ENCODE measurements at places on chromosomes 5 and 9. TPM values are rescaled to one million over a fixed set of nuclear protein-coding genes. Genes with fewer than 3 reads are reported as not detected.

DNA sequence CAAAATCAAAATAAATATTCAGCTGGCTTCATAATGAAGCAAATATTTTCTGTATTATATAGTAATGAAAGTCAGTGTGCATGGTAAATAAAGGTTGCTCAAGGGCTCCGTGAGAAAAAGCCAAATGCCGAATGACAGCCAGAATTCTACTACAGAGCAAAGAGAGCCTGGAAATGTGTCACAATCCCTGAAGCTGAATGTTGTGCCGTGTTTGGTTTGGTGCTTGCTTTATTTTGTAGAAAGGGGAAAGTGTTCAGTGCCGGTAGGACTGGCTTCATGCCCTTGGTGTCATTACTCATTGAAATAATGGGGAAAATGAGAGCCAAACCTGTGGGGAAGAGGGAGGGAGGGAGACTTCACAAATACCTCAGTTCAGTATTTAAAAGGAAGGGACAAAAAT lies 26.8 kb upstream of the ADAMTSL1 start:
- DNase-seq: no peak

GRCh38 chr5:29005386-29005785 lies 1967.0 kb upstream of the CDH9 start:
- no peak for DNase-seq

HBEGF gene
- total RNA-seq: 18.8 TPM

- no peak for DNase-seq
Observed at GRCh38 chr9:129040113-129040643, 3.8 kb downstream of the MIGA2 start.

DNA sequence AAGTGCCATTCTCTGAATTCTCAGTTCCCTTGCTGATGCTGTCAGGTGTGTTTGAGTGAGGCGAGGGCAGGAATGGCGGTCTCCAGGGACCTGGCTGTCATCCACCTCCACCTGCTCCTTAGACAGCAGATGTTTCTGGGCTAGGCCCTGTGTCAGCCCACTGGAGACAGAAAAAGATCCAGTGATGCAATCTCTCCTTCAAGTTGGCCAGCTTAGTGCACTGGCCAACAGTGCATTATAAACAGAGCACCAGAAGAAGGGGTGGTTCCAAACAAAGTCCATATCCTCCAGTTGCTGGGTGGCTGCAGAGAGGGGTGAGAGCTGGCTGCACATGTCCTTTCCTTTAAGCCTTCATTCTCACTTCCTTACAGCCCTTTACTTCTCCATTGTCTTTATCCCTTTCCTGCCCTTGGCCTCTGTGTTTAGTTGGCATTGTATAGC lies 26.5 kb downstream of the NANS start:
- DNase-seq: peak; percentile 46

DNA sequence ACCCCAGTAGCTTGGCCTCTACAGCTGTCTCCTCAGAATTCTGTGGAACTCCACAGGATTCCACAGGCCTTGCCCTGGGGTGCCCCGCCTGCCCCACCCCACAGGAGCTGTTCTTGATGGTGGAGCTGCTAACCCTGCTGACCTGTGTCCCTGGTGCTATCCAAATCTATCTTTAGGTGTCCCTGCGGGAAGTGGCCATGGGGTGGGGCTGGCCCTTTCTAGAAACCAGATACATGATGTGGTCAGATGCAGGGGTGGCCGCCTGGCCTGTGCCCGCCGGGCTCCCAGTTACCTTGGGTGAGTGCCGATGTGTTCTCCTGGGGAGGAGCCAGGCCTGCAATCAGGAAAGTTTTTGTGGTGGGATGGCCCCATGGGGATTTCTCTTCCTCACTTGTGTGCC lies 34.2 kb downstream of the WNK2 start:
- DNase-seq: no peak

- peak; percentile 71 for DNase-seq
Observed at GRCh38 chr9:22817181-22817580, 370.6 kb downstream of the DMRTA1 start.
